Panc1 (cell line): ENCODE measurements at places on chromosomes 11 and 22. TPM values are rescaled to one million over a fixed set of nuclear protein-coding genes. Genes with fewer than 3 reads are reported as not detected.

Gene HBG2
- total RNA-seq: 6.5 TPM

GRCh38 chr11:117816151-117816741 is 8.3 kb downstream of the FXYD2 start:
- DNase-seq: no peak

DNA sequence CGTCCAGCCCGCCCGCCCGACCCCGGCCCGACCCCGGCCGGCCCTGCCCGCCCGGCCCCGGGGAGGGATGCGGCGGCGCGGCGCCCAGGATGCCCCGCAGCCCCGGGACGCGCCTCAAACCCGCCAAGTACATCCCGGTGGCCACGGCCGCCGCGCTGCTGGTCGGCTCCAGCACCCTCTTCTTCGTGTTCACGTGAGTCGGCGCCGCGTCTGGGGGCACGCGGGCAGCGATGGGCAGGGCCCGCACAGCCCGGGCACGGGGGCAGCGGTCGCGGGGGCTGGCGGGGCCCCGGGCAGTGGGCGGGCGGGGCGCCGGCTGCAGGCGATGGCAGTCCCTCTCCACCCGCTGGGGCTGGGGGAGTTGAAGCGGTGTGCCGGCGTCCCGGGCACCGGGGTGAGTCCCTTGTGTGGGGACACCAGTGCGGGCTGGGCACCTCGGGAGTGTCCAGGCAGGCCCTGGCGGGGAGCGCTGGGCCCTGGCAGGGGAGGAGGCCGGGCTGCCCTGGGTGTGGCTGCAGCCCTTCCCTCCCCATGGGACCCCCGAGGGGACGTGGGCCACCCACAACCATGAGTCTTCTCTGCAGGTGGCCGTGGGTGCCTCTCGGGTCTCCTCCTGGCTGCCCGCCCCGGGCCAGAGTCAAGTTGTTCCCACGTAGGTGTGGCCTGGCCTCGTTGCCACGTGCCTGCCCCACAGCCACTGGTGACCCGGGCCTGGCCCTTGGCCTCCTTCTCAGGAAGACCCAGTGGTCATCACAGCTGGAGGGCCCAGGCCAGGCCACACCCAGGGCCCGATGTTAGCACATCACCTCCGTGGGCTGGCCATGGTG is 468 bp downstream of the ZDHHC8 start:
- DNase-seq: no peak

GRCh38 chr11:70597751-70598625 is 199.7 kb downstream of the CTTN start:
- no peak for DNase-seq

- DNase-seq: no peak
Observed at GRCh38 chr11:65849366-65849765, 8.6 kb downstream of the CFL1 start.

Gene TEX12
- 0.23 TPM for total RNA-seq

Gene DSCAML1
- total RNA-seq: 1.6 TPM

DNA sequence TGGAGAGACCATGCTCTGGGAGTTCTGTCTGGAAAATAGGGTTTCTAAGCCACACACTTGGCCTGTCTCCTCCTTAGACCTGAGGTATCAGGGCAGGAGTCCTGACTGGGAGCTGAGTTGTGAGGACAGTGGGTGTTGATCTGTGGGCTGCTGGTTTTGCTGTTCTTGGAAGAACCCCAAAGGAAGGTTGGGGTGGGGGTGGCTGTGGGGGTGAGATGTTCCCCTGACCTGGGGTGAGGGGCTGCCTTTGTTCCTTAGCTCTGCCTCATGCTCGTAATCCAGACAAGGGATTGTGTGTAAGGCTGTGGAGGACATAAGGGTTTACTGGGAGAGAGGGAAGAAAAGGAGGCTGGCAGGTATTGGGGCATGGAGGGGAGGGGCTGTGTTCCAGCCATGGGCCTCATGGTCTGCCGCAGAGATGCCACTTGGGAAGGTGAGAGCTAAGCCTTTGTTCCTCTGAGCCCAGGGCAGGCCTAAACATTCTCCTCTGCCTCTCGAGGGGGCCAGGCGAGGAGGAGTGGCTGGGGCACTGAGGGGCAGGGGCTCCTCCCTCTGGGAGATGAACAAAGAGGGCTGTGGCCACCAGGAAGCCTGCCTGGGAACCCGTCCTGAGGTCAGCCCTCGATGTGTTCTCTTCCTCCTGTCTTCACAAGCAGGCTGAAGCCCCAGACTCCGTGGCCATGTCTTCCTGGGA is 4.4 kb downstream of the OTOG start:
- DNase-seq: no peak

Gene P2RY2
- total RNA-seq: 2.4 TPM

- no peak for DNase-seq
Observed at GRCh38 chr22:48772286-48772907, 1055.3 kb downstream of the BRD1 start.

DNA sequence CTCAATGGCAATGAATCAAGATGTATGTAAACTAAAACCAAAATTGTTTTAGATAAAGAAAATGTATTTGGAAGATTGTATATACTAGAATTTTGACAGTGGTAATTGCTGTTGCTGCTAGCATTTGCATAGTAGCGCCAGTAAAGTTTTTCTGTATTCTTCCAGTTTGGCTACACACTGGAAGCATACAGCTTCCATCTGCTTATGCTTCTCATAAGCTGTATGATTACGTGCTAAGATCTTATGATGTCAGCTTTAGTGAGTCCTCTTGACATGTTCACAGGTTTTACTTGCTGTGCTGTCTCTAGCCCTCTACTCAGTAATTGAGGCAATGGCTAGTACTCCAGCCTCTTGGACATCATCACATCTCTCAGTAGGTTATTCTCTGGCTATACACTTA is 256.3 kb downstream of the DDX10 start:
- DNase-seq: no peak

- DNase-seq: no peak
Observed at GRCh38 chr11:68302256-68302655, 10.1 kb upstream of the LRP5 start.

DNA sequence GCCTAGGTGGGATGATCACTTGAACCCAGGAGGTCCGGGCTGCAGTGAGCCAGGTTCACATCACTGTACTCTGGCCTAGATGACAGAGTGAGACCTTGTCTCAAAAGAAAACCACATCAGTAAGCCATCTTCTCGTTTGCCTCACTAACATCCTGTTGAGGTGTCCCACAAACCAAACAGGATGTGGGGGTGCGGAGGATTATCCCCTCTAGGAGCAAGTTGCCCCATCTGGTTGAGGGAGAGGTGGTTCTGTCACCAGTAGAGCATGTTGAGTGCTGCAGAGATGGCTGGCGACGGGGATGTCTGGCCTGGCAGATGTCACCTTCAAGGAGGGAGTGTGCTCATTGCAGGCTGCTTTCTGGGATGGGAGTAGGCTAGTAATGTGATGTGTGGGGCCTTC is 72.4 kb downstream of the ZNRF3 start:
- no peak for DNase-seq

- DNase-seq: no peak
Observed at GRCh38 chr11:63616953-63617352, 2.7 kb upstream of the PLAAT3 start.

GRCh38 chr11:110772863-110773262 is 60.6 kb upstream of the ARHGAP20 start:
- DNase-seq: no peak

DNA sequence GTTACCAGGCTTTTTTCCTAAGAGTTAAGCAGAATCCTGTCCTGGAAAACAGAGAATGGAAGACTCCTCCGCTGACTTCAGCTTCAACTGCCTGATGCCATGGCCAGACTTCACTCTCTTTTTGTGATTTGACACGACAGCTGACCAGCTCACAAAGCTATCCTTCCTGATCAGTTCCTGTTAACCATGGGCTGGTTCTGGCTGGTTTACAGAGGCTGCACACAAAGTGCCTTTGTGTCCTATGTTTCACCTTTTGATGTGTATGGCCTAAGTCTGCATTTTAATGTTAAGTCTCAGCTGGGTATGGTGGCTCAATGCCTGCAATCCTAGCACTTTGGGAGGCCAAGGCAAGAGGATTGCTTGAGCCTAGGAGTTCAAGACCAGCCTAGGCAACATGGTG is 11.1 kb downstream of the FOLR3 start:
- DNase-seq: no peak

Gene ST3GAL4
- total RNA-seq: 56.6 TPM

GRCh38 chr11:21612326-21612725 is 580.6 kb upstream of the ANO5 start:
- no peak for DNase-seq

DNA sequence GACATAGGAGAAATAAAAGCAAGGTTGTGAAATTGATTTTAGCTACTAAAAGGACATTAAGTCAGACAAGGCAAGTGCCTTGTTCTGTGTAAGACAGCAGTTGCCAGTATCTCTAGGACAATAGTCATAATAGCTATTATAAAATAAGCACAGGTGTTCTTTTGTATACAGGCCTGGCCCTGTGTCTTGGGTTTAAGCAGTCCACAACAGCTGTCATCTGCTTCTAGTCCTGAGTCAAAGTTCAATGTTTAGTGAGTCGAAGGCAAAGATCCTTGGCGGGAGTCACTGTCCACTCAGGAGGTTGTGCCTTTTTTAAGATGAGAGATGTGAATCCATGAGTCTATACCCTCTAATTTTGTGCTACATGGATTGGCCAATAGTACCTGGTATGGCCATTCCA is 79.5 kb downstream of the SC5D start:
- no peak for DNase-seq

Gene SMC1B
- 0.10 TPM for total RNA-seq

Gene CCDC116
- total RNA-seq: not detected

Gene OR6T1
- not detected for total RNA-seq

DNA sequence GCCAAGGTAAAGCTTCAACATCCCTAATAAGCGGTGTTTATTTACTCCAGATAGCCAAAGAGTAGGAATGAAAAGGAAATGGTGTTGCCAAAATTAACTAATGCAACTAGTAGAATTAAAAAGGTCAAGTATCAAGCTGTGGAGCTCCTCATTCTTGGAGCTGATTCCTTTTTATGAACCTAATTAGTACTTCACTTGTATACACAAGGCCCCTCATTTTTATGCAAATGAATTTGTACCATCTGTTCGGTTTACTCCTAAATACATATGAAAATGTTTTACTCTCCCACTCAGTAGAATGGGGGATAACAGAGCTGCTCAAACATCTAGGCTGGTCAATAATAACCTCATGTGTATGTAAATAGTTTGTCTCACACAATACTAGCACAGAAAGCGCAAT is 426.4 kb upstream of the LUZP2 start:
- DNase-seq: no peak

GRCh38 chr11:125871391-125872137 is 15.9 kb upstream of the HYLS1 start:
- DNase-seq: no peak

GRCh38 chr11:128135451-128135850 is 451.9 kb downstream of the ETS1 start:
- DNase-seq: no peak

DNA sequence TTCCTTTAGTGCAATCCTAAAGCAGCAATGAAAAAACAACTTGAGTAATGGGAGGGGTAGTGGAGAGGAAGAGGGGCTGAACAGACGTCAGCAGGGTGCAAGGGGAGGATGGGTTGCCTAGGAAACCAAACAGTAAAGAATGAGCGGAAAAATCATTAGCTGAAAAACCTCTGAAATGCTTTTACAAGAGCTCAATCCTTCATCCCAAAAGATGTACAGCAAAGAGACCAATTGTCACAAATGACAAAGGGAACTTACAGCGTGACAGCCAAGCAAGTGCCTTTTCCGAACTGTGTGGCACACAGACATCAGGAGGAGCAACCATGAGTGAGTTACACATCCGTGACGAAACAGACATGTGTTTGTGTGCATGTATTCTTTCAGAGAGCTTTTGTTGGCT is 104.6 kb downstream of the SIK3 start:
- DNase-seq: no peak

- no peak for DNase-seq
Observed at GRCh38 chr11:69480547-69481392, 693 bp upstream of the LINC01488 start.

GRCh38 chr11:97685695-97686094 is 1295.9 kb downstream of the JRKL start:
- DNase-seq: no peak

Gene MS4A15
- not detected for total RNA-seq

- DNase-seq: no peak
Observed at GRCh38 chr11:106998916-106999188, 19.4 kb downstream of the GUCY1A2 start.

Gene DUSP8
- 5.5 TPM for total RNA-seq

DNA sequence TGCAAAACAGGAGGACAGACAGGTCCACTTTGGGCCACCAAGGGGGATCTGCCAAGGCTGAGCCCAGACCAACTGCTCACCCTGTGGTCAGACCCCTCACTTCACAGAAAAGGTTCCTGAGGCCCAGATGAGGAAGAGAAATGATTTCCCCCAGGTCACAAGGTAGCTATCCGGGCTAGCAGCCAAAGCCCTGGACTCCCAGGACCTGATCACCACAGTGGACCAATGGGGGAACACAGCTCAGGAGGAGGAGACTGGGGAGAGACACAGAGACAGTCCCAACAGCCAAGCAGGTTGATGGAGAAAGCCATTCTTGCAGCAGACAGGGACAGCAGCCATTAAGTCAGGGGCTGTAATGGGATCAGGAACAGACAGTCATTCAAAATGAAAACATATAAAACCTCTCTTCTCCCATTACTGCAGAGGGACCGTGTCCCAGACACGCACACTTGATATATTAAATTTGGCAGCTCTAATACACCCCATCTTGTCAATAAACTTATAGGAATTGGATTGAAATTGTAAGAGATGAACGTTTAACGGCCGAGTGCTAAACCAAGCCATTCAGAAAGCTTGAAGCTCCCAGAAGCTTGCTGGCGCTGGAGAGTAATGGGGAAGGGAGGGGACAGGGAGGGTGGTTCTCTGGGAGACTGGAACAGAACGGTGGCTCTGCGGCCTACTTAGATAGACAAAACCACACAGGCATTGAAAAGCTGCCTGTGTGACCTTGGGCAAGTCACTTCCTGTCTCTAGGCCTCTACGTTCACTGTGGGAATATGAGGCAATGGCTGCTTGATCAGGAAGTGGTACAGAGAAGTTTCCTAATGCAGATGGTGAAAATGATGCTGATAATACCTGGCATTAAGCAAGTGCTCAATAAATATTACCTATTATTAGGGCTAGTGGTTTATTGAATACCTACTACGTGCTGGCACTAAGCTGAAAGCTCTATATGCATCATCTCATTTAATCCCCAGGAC is 16.0 kb downstream of the ZMAT5 start:
- no peak for DNase-seq

DNA sequence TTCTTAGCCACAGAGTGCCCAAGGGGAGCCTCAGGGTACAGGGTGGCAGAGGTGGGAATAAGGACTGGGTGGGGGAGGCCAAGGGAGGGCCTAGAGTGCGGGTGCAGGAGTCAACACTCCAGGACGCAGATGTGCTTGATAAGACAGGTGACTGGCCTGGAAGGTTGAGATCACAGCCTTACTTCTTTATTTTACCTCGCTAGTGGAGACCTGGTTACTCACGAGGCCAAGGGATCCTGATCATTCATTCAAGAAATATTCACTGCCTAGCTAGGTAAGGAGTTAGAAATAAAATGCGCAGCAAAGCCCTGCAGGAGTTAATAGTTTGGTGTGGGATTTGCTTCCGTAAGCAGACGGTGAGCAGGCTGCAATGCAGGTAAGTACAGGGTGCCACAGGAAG is 13.2 kb upstream of the PEX26 start:
- no peak for DNase-seq
